Adrenal gland (tissue), 19 donors: ENCODE measurements at places on chromosomes 16 and 17.

DNA sequence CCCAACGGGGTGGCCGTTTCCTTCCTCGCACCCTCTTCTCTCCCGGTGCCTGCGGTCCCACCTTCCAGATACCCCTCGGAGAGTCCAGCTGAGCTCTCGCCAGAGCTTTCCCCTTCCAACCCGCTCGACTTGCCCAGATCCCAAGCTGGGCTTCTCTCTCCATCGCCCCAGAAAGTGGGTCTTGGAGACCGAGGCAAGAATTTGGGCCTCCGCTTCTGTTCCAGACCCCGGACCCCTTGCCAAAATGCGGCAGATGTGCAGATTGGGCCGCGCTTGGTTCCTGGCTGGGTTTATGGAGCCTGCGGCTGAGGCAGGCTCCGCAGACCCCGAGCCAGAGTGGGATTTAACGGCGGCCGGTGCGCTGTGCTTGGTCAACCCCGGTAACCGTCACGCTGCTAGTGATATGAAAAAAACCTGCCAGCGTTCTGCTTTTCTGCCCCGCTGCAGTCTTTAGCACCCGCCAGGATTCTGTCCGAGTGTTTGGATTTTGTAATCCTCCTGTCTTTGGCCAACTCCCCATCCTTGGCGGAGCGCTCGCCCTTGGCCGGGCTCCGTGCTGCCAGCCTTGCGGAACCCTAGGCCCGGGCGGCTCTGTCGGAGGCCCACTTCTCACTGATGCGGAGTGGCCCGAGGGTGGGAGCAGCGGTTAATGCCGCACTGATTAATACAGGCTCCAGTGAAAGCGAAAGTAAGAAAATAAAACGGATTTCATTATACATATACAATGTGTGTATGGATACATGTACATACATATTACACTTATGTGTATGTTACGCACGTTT is 754 bp upstream of the SLFN11 start:
- peak; percentile 48 for DNase-seq

GRCh38 chr17:58313815-58314705 is 14.5 kb downstream of the TSPOAP1 start:
- no peak for DNase-seq

DNA sequence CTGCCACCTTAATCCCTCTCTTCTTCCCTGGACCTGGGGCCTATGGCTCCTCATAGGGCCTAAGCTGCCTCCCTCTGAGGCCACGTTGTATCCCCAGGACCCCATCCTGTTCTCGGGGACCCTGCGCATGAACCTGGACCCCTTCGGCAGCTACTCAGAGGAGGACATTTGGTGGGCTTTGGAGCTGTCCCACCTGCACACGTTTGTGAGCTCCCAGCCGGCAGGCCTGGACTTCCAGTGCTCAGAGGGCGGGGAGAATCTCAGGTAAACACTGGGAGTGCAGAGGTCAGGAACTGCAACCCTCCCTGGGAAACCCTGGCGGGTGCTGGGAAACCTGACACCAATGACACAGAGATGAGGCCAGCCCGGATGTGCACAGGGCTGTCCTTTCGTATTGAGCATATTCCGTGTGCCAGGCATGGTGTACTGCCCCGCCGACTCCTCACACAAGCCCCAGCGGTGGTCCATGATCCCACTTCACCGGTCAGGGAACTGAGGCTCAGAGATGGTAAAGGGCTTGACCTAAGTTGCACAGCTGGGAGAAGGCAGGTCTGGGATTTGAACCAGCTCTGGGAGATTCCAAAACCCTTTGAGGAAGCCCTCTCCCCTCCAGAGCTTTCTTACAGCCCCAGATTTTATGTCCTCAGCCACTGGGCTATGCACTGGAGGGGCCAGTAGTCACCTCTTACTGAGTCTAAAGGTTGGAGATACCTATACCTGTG is 22.9 kb downstream of the ANKRD40 start:
- no peak for DNase-seq

- no peak for DNase-seq
Measured at GRCh38 chr17:49456183-49456965, 38.7 kb upstream of the NGFR start.

DNA sequence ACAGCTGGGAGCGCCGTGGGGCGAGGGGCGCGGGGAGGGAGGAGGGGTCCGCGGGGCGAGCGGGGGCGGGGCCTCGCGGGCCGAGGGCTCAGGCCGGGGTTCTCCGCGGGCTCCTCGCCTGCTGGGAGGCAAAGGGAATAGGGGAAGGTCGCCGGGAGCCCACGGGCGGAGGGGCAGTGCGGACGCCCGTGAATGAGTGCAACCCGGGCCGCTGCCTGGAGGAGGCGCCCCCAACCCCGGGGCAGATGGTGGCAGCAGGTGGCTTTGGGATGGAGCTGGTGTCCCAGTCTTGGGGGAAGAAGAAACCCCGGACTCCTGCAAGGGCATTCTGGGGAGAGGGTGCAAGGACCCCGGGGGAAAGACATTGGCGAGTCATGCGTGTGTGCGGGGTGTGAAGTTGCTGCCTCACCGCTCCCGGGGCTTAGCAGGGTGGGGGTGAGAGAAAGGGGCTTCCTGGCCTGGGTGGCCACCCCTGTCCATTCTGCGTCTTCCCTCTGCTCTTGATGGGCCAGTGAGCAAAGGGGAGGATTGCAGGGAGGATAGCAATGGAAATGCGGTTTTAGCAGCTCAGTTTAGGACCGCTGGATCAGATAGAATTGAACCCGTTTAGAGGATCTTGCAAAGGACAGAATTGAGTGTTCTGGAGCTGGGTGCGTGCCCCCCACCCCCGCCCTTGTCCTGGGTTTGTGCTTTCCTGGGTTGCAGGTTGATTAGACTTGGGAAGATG is 526 bp downstream of the KIAA0513 start:
- no peak for DNase-seq

DNA sequence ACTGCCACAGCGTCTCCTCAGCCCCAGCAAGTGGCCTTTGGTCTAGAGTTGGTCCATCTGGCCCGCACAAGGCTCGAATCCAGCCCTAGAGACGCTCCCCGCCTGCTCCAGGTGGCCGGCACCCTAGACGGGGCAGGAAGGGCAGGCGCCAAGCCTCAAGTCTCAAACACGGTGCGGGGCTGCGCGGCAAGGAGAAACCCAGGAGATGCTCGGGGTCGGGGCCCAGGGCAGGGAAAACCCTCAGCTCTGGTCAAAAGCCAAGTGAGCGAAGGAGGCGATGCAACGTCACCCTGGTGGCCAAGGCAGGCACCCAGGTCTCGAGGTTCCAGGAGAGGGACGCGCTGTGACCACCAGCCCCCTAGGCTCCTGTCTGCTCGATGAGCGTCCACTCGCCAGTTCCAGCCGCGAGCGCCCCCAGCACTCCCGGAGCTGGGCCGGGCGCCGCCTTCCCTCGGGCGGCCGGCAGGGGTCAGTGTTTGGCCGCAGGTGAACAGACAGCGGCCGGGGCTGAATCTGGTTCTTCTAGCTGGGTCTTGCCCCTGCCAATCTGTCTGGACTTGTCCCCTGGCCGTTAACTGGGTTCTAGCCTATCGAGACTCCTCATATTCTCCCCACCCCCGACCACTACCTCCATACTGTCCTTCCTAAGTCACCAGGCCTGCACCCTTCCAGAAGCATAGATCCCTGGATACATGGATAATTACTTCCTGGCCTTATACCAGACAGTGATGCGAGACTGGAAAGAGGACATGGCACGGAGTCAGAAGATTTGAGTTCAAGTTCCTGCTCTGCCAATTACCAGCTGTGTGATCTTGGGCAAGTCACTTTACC is 44.0 kb downstream of the PRAC1 start:
- peak; percentile 69 for DNase-seq

DNA sequence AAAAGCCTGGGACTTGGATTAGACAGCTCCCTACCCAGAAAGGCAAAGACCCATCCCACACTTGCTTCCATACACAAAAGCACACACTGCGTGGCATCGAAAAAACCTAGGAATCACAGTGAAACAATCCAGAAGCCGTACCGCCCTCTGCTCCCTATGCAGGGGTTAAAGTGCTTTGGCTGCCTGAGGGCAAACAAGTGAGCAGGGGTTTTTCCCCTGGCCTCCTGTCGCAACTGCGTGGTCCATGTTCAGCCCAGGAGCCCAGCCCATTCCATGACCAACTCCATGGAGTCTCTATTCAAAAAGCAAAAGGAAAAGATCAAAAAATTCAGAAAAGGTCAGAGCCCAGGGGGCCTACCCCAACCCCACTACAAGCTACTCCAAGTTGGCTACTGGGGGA is 3.6 kb upstream of the GSDMB start:
- DNase-seq, result no peak

DNA sequence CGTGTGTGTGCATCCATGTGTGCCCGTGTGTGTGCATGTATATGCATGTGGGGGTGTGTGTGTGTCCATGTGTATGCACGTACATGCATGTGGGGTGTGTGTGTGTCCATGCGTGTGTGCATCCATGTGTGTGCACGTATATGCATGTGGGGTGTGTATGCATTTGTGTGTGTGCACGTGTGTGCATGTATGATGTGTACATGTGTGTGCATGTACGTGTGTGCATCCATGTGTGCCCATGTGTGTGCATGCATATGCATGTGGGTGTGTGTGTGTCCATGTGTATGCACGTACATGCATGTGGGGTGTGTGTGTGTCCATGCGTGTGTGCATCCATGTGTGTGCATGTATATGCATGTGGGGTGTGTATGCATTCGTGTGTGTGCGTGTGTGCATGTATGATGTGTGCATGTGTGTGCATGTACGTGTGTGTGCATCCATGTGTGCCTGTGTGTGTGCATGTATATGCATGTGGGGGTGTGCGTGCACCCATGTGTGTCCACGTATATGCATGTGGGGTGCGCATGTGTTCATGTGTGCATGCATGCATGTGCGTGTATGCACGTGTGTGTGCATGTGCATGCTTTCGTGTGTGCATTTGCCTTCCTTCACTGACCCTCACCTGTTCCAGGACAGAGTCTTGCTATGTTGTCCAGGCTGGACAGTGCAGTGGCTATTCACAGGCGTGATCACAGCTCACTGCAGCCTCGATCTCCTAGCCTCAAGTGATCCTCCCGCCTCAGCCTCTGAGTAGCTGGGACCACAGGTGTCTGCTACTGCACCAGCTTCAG is 129.6 kb upstream of the TNRC6C start:
- DNase-seq, result no peak

- no peak for DNase-seq
Measured at GRCh38 chr16:70437017-70437581, 1.8 kb downstream of the ST3GAL2 start.

- no peak for DNase-seq
Measured at GRCh38 chr17:13864521-13864920, 204.8 kb upstream of the COX10 start.
